ENCODE measurements at places on chromosomes 2 and 18.
A peak's percentile ranks its signal among the peaks of the same experiment; 100 is the strongest.

DNA sequence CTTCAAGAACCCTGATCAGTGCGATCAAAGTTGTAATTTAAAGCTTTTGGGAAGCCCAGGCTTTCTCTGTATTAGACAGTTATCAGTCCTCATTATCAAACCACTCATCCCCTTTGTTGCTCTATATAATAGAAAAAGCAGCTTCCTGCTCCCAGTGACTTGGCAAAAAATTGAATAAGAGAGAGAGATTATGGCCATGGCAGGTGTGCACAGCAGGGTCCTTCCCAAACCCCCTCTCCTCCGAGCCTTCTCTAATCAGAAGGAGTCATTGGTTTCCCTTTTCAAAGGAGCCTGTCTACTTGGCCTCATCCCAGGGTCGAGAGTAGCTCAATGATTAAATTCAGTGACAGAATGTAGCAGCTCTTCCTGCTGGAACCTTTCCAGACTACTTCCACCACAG, 81.5 kb downstream of the SEMA4F start:
- DNase-seq, result no peak

- DNase-seq, result no peak
These were observed 11.3 kb downstream of the KCTD18 start for GRCh38 chr2:200498402-200499162.

GRCh38 chr2:233156001-233156400, 95.5 kb upstream of the ATG16L1 start:
- no peak for DNase-seq

GRCh38 chr18:8805552-8805951, 100.2 kb downstream of the MTCL1 start:
- no peak for DNase-seq

DNA sequence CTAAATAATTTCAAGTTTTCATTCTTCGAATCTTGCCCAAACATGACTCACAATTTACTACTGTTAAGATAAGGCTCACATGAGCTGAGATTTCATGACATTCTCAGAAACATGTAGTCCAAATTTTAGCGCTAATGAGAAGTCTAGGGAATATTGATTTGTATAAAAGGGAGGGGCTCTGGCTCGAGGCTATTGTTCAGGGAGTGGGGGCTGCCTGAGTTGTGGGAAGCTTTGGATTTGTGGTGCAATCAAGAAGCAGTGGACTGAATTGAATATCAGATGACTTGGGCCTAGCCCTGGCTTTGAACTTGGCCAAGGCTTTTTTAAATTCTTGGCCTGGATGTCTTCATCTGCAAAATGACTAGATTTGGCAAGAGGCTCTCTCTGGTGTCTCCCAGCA, 674.9 kb upstream of the FANCL start:
- no peak for DNase-seq

DNA sequence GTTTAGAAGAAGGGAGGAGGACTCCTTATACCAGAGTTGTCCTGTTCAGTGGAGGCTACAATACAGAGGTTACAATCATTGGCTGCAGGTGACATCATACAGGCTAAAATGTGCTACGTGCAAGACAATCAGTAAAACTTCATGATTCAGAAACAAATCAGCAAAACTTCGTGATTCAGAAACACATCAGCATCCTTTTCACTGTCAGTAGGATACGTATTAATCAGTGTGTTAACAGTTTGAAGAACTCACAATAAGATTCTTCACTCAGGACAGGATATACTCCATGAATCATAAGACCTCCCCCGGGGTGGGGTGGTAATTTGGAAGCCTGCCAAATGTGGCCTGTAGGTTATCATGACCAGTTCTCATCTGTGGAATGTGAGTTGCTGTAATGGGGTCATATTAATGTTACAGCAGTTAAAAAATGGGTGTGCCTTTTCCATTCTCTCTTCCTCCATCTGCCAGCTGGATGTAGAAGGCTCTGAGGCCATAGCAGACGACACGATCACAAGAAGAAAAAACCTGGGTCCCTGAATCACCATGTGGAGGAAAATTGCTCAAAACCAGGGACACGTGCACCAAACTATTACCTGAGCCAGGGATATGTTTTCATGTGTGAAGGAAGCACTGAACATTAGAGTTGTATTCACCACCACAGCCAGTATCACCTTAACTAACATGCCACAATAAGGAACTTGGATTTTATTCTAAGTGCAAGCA, 134.8 kb upstream of the CREB1 start:
- DNase-seq, result peak; percentile 68

GRCh38 chr18:59787998-59788790, 91.0 kb upstream of the CCBE1 start:
- DNase-seq, result no peak

DNA sequence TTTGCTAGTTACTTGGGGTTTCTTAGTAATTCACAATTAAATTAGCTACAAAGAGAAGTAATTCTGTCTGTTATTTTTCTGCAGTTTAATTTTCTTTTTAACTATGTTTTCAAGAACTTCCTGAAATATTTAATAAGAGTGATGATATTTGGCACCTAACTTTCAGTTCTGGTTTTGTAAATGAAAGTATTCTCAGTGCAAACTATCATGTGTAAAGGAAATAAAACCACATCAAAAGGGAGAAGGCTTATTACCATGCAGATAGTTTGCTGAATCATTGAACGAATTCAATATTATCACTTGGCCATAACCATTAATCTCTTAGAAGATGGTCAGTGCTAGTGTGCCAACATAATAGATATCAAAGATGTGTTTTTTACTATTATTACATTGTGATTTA, 29.2 kb downstream of the DYTN start:
- DNase-seq, result no peak

DNA sequence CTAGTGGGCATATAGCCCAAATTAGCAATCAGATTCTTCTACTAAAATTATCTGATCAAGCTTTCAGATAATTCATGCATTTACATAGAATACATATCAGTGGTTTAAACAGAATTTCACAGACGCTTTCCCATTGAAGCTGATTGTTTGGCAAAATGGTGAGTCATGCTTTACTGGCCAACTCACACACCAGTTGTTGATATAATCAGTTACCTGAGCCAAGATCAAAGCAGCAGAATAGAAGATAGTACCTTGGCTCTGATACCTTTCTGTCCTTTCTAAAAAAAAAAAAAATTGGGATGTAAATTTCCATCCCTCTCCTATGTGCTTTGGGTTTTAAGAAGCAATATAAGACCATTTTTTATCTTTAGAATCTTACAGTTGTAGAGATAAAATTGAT, 178.0 kb downstream of the MCFD2 start:
- DNase-seq, result no peak

- DNase-seq, result no peak
These were observed 9.7 kb upstream of the ZNF516 start for GRCh38 chr18:76504749-76505148.

DNA sequence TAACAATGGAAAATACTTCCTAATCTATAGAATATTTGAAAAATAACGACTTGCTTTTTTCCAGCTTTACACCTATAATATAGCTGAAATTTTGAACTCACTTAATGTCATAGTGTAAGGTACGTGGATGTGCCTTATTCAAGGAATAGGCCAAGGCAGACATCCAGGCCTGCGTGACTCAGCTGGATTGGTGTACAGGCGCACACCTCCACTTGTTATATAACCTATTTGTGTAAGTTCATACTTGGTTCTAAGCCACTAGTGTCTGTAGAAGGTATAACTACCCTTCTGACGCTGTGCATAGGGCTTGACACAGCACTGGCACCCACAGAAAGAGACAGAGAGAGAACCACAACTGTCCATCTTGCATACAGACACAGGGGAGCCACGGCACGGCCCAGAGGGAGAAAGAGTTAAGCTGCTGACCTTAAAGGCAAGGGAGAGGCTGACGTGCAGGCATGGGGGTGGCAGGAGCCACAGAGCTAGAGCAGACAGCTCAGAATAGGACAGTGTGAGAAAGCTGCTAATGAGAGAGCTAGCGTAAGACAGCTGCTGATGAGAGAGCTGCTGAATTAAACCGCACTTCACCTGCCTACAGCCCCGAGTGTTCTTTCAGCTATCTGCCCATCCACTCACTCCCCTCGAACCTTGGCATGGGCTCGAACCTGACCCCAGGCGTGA, 16.1 kb downstream of the CCDC178 start:
- no peak for DNase-seq

DNA sequence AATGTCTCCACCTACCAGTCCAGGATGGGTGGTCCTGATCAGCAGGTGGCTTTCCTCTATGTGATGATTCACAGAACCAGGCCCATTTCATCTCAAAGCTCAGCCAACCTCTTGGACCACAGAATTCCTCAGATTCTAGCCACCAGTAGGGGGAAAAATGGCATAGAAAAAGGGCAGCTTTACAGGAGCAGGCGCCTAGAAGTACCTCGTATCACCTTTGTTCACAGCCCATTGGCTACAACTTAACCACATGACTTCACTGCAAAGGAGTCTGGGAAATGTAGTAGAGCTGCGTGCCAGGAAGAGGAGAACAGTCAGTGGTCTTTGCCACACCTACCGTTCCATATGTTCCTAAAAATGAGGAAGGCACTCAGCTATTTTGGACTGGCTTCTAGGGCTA, 62.8 kb upstream of the DTNA start:
- no peak for DNase-seq

DNA sequence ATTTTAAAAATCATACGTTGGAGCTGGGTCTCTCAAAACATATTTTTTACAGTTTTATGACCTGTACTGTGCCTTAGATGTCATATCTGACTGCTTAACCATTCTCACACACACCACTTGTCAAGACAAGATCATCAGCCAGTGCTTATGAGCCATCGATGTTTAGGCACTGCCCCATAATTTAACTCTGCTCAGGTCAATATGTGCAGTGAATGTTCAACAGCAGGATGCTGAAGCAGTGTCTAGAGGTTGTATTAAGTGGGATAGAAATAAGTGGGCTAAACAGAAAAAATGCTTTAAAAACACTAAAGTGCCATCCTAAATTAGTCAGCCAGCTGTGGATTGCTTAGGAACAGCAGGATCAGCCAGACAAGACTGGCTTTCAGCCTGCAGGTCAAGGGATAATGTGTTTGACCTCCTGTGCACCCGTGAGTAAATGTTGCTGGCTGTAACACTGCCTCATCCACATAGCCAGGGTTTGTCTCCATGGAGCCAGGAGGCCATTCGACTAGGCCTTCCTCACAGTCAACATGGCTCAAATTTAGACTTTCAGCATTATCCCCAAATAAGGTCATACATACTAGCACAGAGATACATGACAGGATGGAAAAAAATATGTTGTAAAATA, 139.0 kb upstream of the NXPH2 start:
- DNase-seq, result no peak

- no peak for DNase-seq
These were observed 29.9 kb upstream of the SELENOI start for GRCh38 chr2:26316041-26316440.

DNA sequence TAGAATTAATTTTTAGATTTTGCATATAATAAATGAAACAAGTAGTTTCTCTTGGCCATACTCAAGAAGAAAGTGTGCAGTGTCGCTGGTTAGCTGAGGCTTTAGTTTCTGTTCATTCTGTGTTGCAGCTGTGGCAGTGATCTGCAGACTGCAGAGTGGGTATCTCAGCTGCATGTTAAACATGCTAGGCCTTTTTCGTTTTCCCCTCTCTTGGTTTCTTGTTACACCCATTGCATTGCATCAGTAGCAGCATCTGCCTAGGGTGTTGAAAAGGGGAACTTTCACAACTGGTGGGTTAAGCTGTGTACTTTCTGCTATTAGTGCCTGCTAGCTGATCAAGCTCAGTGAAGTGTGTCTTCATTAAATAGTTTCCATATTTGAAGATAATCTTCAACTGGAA, 51.3 kb downstream of the ACSL3 start:
- no peak for DNase-seq

DNA sequence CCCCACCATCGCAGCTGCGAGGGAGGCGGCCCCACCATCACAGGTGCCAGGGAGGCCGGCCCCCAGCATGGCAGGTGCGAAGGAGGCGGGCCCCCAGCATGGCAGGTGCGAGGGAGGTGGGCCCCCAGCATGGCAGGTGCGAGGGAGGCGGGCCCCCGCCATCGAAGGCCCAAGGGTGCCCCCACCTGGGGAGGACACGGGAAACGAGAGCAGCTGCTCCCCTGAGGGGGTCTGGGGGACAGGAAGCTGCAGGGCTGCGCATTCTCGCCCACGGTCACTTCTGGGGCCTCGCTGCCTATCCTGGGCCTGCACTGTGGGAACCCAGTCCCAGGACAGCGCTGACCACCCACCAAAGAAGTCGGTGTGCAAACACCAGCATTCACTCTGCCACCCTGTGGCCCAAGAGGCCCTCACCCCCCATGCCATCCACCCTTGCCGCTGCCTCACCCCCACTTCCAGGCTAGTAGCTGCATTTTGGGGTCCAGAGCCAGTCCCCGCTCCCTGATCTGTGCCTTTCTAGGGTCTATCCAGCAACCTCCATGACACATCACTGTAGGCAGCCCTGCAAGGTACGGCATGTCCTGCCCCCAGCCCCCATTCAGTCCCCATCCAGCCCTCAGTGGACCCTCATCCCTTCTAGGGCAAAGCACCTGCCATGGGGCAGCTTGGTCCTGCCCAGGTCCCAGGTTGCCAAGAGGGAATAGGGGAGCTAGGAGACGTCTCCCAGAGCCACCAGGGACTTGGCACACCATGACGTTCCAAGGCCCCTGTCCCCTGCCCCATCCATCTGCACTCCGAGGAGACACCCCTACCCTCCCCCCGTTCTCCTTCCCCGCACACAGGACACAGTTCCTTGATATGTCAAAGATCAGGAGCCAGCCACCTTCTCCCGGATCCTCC, 24.0 kb upstream of the GPC1 start:
- DNase-seq, result no peak

DNA sequence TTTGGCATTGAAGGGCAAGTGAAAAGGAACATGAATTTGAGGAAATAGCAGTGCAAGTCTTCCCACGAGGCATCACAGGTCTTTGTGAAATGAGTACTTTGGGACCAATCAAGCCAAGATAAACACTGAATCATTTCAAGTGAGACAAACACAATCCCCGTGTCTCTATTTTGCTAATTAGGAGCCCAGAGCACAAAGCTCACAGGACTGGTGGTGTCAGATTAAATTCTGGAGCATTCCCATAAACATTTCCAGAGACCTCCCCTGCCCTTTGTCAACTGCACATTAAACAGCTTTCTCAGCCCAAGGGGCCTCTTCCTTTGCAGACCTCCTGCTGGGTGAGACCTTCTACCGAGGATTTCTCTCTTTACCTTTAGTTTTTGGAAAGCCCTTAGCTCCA, 50.7 kb downstream of the DAPL1 start:
- DNase-seq, result no peak

- no peak for DNase-seq
These were observed 45.5 kb upstream of the ZSWIM2 start for GRCh38 chr2:186894478-186894877.

DNA sequence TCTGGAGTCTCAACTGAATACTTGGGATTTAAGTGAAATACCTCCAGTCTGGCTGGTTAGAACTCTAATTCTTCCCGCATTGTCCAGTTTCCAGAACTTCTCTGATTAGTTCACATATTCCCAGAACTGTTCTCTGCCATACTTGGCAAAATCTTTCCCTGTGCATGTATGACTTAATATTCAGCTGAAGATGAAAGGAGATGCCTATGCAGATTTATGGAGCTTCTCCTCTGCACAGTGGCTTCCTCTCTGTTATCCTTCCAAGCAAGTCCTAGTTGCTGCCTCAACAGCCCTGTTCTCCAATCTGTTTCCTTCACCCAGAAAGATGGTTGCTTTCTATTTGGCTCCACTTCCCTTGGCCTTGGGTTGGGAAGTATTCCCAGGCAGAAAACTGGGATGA, 155.4 kb upstream of the GATA6 start:
- DNase-seq, result no peak

Measured in T-helper 2 cell treated with Interferon-gamma antibody and Interleukin-4, amounts not matched to agents 5 μg/mL and 100 μg/mL, for 36 hours (primary cell).